Ascending aorta (tissue), 2 donors: ENCODE measurements at places on chromosomes 4 and X. TPM values are rescaled to one million over a fixed set of nuclear protein-coding genes. Genes with fewer than 3 reads are reported as not detected.

DNA sequence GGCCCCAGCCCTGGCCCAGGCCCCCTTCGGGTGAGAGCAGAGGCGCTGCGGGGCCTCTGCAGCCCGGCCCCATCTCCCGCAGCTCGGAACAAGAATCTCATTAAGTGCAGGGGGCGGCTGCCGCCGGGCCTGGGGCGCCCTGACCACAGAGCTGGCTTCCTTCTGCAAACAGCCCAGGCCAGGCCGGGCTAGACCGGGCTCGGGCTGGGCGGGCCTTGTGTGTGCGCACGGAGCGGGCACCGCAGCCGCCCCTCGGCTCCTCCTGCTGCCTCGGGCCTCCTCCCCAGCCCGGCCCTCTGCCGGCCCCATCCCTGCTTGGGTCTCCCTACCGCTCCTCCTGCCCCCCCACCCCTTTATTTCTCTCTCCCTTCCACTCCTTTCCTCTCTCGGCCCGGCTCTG is 83.3 kb downstream of the EFNB1 start:
- H3K27ac ChIP-seq, result no peak overlapping the region
- DNase-seq, result no peak
- H3K4me3 ChIP-seq, result no peak overlapping the region
- H3K4me1 ChIP-seq, result no peaks in the 10 kb centered on the region
- H3K27me3 ChIP-seq, result no peaks in the 10 kb centered on the region

EPHA5 gene
- total RNA-seq, result not detected

DNA sequence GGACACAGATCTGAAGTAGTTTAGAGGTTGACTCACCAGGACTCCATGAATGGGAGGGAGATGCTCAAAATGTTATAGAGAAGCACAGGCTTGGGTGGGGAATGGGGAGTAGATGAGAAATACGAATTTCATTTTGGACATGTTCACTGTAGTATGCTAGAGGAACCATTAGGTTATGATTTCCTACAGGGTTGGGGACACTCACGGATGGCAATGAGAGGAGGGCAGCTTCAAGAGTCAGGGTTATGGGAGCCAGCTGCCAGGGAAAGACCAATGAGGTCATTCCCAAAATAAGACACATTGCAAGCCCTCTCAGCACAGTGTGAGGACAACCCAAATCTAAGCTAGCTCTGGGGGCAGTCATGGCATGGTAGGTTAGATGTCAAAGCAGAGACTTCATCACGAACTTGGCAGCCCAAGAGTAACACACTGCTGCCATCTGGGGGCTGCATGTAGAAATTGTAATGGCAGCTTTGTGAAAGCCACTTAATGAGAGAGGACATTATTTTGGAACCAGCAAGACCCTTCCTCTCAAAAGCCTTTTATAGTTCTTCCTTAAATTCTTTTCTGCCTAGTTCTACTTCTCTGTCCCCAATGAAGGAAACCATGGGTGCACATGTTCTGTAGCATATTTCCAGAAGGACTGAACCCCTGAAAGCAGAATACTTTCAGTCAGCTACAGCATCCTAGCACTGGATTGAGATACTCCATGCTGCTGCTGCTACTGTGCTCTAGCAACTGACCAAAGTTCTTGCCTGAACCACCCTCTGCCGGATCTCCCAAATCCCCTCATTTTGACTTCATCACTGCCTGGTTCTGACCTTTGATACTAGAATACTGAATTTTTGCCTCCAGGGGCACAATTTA is 16.2 kb upstream of the ZCCHC12 start:
- no peak overlapping the region for H3K4me3 ChIP-seq
- no peaks in the 10 kb centered on the region for H3K27me3 ChIP-seq
- no peak overlapping the region for H3K27ac ChIP-seq

TRIM61 gene
- not detected for total RNA-seq

TRAPPC11 gene
- 124 TPM for total RNA-seq
